Glutamatergic neuron (in vitro differentiated cells): ENCODE measurements at places on chromosomes 3 and 15.

DNA sequence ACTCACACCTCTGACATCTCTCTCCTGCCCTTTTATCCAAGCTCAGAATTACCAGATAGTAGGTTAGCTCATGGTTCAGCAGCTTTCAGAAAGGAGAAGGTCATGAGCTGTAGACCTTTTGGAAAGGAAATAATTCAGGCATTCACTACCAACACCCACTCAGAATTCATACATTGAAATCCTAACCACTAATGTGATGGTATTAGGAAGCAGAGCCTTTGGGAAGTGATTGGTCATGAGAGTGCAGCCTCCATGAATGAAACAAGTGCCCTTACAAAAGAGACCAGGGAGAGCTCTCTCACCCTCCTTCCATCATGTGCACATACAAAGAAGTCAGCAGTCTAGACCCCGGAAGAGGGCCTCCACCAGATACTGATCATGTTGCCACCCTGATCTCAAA lies 315.8 kb upstream of the CCDC54 start:
- no peak overlapping the region for H3K4me3 ChIP-seq
- H3K27ac ChIP-seq: no peak overlapping the region
- H3K4me1 ChIP-seq: peaks cover 12% of the 10 kb centered on the region
- H3K36me3 ChIP-seq: no peaks in the 10 kb centered on the region
- no peak for DNase-seq

GRCh38 chr3:154584041-154584440 lies 154.1 kb upstream of the GPR149 start:
- no peak overlapping the region for H3K27ac ChIP-seq
- DNase-seq: no peak
- H3K27me3 ChIP-seq: no peaks in the 10 kb centered on the region
- H3K4me1 ChIP-seq: peaks cover under 1% of the 10 kb centered on the region
- no peaks in the 10 kb centered on the region for H3K36me3 ChIP-seq

- H3K27me3 ChIP-seq: peaks cover 2% of the 10 kb centered on the region
- peak; percentile 3 for DNase-seq
- no peak overlapping the region for H3K4me3 ChIP-seq
- H3K27ac ChIP-seq: no peak overlapping the region
- no peaks in the 10 kb centered on the region for H3K4me1 ChIP-seq
- H3K36me3 ChIP-seq: peaks cover 6% of the 10 kb centered on the region
Observed at GRCh38 chr3:14496351-14496750, 43.8 kb downstream of the GRIP2 start.

- peaks cover 7% of the 10 kb centered on the region for H3K4me1 ChIP-seq
- H3K4me3 ChIP-seq: no peak overlapping the region
- H3K36me3 ChIP-seq: no peaks in the 10 kb centered on the region
Observed at GRCh38 chr15:27702581-27702980, 396.5 kb downstream of the OCA2 start.

DNA sequence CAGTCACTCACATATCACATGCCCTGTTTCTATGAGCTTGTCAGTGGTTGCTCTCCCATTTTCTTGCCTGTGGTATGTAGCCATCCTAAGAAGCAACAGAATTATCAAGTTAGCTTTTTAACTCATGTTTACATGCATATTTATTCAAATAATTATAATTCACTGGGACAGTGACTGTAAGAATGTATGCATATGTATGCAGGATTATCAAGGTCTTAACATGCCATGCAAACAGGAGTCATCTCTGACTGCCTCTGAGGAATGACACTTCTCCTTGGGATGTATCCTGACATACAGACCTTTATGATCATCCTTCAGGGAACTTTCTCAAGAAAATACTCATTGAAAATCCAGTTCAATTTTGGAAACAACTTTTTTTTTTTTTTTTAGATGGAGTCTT lies 240.9 kb downstream of the CPNE4 start:
- no peak overlapping the region for H3K27ac ChIP-seq
- H3K36me3 ChIP-seq: no peaks in the 10 kb centered on the region
- H3K4me1 ChIP-seq: peaks cover 23% of the 10 kb centered on the region
- no peak for DNase-seq

DNA sequence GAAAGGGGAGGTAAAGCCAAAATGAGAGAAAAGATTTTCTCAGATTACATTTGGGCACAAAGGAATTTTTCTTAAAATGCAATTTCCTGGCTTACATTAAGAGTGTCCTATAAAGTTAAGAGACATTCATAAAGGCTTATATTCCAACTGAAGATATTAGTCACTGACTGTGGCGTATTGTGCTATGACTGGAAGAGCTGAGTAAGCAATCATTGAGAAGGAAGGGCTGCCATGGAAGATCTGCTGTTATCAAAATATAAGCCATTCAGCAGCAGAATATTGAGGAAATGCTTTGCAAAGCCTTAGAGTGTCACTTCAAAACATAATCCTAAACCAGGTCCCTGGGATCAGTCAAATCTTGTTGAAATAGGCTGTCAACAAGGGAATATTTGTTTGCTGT lies 593.9 kb downstream of the TUSC7 start:
- peaks cover 16% of the 10 kb centered on the region for H3K4me1 ChIP-seq
- no peak overlapping the region for H3K27ac ChIP-seq
- H3K36me3 ChIP-seq: no peaks in the 10 kb centered on the region
- H3K27me3 ChIP-seq: no peaks in the 10 kb centered on the region
- H3K4me3 ChIP-seq: no peak overlapping the region
- DNase-seq: no peak

DNA sequence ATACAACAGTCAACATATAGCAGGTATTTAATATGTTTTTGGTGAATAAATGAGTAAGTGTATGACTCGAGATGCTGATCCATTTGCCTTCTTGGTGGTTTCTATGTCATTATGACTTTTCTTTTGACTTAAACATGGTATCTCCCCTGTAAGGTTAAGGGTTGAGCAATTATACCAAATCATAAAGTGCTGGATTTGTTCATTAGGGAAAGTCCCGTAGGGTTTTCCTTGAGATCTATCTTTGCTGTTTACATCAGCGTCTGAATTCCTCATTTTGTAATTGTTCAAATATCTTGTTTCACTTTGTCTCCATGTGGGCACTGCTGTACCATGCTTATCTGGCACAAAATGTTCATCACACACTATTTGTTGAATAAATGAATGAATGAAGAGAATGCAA lies 562.6 kb downstream of the EDEM1 start:
- no peak for DNase-seq
- H3K4me1 ChIP-seq: peaks cover 4% of the 10 kb centered on the region
- H3K36me3 ChIP-seq: no peaks in the 10 kb centered on the region
- no peak overlapping the region for H3K27ac ChIP-seq
- H3K27me3 ChIP-seq: no peaks in the 10 kb centered on the region

GRCh38 chr3:117669774-117670173 lies 960.2 kb downstream of the TUSC7 start:
- H3K27ac ChIP-seq: no peak overlapping the region
- peaks cover 24% of the 10 kb centered on the region for H3K4me1 ChIP-seq
- no peaks in the 10 kb centered on the region for H3K36me3 ChIP-seq
- peaks cover 2% of the 10 kb centered on the region for H3K27me3 ChIP-seq

DNA sequence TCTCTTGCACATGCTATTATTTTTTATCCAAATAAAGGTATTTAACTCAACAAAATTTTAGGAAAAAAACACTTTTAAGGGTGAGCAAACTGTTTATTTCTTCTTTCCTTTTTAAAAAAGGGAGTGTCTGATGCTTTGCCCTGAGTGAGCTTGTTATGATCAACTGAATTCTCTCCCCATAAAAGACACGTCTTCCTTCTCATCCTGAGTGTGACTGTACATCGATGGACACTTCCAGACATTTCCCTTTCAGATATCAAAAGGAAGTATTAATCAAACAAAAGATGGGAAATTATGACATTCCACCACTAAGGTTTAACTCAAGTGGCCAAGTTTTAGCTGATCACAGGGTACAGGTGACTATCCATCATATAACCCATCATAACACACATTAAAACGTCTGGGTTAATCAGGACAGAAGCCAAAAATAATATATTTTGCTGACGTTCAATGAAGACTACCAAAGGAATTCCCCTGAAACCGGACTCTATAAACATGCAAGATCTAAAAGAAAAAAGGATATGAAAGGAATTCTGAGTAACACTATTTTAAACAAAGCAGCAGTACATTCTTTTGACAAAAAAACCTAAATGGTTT lies 354.8 kb downstream of the MECOM start:
- DNase-seq: no peak
- no peak overlapping the region for H3K27ac ChIP-seq
- H3K36me3 ChIP-seq: no peaks in the 10 kb centered on the region
- H3K4me1 ChIP-seq: no peaks in the 10 kb centered on the region

GRCh38 chr15:80984856-80985255 lies 4.8 kb downstream of the MESD start:
- H3K4me1 ChIP-seq: peaks cover 34% of the 10 kb centered on the region
- no peak overlapping the region for H3K4me3 ChIP-seq
- no peaks in the 10 kb centered on the region for H3K36me3 ChIP-seq
- peaks cover 6% of the 10 kb centered on the region for H3K27me3 ChIP-seq

- H3K4me3 ChIP-seq: no peak overlapping the region
- H3K27ac ChIP-seq: no peak overlapping the region
- peaks cover 1% of the 10 kb centered on the region for H3K27me3 ChIP-seq
Observed at GRCh38 chr3:153894857-153895256, 226.3 kb upstream of the ARHGEF26 start.

DNA sequence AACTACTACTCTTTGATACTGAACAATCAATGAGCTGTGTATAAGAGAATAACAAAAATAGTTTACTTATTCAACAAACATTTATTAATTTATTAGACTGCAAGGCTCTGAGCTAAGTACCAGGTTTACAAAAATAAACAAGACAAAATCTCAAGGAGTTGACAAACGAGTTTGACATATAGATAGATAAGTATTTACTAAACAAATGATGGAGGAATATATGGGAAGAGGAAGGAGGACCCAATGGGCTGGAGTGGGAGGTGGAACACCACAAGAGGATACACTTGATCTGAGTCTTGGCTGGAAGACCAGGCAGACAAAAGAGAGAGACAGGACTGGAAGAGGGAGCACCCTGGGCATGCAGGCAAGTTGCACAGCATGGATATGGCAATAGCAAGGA lies 47.5 kb upstream of the FSIP1 start:
- no peak for DNase-seq
- H3K27ac ChIP-seq: no peak overlapping the region
- H3K36me3 ChIP-seq: no peaks in the 10 kb centered on the region

GRCh38 chr15:73589766-73590165 lies 43.4 kb downstream of the NPTN start:
- peaks cover 11% of the 10 kb centered on the region for H3K4me1 ChIP-seq
- H3K27ac ChIP-seq: no peak overlapping the region
- H3K4me3 ChIP-seq: no peak overlapping the region
- H3K36me3 ChIP-seq: peaks cover 10% of the 10 kb centered on the region
- H3K27me3 ChIP-seq: peaks cover 1% of the 10 kb centered on the region

DNA sequence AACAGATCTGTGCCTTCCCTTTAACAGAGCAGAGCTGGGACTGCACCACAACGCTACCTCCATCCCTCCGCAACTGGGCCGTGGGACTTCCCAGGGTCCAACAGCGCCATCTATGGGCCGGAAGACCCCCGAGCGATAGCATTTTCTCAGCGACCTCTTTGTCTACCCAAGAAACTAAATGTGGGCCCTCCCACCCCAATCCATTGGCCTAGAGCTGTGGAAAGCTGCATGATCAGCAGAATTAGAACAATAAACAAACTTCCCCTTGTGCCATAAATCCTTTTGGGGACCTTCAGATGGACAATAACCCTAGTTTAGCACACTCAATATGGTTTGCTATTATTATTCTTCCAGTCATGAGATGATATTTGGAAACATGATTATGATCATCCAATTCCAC lies 74.8 kb upstream of the NTRK3 start:
- H3K4me3 ChIP-seq: no peak overlapping the region
- no peaks in the 10 kb centered on the region for H3K36me3 ChIP-seq
- DNase-seq: peak; percentile 94
- H3K27me3 ChIP-seq: no peaks in the 10 kb centered on the region
- peaks cover 6% of the 10 kb centered on the region for H3K4me1 ChIP-seq

DNA sequence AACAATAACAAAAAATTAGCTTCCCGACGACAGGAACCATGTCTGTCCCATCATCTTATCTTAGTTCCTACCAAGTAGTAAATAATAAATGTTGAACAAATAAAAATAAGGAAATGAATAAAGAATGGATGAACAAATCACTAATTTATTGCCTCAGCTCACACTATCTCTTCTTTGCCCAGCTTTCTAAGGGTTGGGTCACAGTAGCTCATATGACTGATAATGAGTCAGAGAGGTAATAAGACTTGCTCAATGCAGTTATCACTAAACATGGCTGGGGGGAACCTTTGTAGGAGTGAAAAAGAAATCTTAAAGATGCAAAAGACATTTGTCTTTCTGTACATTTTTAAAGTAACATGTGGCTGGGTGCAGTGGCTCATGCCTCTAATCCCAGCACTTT lies 182.2 kb downstream of the WDR76 start:
- H3K4me1 ChIP-seq: peaks cover 33% of the 10 kb centered on the region
- peaks cover 5% of the 10 kb centered on the region for H3K27me3 ChIP-seq
- peak overlapping the region; percentile 11 for H3K4me3 ChIP-seq
- no peak for DNase-seq
- peak overlapping the region; percentile 56 for H3K27ac ChIP-seq

DNA sequence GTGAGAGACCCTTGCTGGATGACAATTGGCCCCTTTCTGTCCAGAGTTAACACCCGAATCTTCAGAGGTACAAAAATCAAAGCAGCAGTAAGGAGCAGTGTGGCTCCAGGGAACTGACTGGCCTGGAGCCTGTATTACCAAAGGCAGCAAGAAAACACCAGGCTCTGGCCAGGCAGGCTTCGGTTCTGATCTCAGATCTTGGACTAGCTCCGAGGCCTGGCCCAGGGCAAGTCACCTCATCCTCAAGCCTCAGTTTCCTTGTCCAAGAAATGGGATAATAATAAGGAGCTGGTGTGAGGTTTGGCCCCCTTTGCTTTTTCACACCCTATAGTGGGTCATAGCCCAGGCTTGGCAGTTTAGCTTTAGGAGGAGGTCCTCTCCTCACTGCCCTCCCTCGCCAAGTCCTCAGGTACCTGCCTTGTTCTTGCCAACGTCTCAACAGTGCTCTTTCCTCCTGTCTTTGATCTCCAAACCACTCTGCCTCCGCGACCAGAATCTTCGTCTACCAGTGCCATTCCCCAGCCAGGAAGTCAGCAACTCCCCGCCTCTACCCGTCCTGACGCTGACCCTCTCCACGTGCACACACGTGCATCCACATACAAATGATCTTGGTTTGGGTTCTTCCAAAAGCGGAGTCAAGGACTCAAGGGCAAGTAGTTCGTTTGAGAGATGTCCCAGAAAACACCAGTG lies 82.6 kb upstream of the TLE3 start:
- peaks cover 10% of the 10 kb centered on the region for H3K4me1 ChIP-seq
- H3K27me3 ChIP-seq: peaks cover 1% of the 10 kb centered on the region
- no peak for DNase-seq
- no peak overlapping the region for H3K4me3 ChIP-seq

- no peaks in the 10 kb centered on the region for H3K4me1 ChIP-seq
- H3K36me3 ChIP-seq: no peaks in the 10 kb centered on the region
- DNase-seq: no peak
- no peak overlapping the region for H3K4me3 ChIP-seq
- H3K27ac ChIP-seq: no peak overlapping the region
- H3K27me3 ChIP-seq: no peaks in the 10 kb centered on the region
Observed at GRCh38 chr15:48723969-48724368, 78.5 kb upstream of the FBN1 start.
